ENCODE measurements at places on chromosomes 5 and 9.

DNA sequence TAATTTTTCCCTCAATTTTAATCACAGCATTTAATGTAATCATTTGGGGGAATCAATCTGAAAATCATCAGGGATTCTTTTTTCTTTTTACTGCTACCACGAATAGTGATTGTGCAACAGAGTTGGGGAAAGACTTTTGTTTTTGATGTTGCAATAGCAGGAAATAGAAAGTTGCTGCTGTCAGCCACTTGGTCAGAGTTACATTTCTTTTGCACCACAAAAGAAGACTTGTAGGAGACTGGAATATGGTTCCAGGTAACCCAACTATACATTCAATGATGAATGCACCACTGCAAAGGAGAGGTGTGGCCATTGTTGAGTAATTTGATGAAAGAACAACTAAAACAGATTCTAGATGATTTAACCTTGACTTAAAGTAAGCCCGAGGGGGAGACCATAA is 46.3 kb upstream of the PALM2AKAP2 start:
- no peak for DNase-seq

- DNase-seq: no peak
Measured at GRCh38 chr5:65329266-65329665, 152.5 kb downstream of the ADAMTS6 start.

- DNase-seq: no peak
Measured at GRCh38 chr5:115815693-115816225, 700 bp downstream of the CDO1 start.

DNA sequence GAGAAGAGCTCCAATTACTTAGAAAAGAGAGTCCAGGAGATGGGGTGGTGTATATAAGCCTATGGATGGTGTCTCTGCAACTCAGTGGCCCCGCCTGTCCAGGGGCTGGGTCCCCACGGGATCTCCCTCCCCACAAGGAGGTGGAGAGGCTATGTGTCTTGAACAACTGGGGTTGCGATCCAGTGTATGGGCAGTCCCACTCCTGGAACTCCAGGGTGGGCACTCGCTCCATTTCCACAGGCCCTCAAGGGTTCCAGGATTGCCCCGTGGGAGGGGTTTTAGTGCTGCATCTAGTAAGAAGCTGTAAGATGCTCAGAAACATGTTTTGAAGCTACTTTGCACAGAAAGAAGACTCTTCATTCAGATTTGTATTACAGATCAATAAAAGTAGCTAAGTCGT is 558 bp upstream of the SMAD5 start:
- peak; percentile 24 for DNase-seq

DNA sequence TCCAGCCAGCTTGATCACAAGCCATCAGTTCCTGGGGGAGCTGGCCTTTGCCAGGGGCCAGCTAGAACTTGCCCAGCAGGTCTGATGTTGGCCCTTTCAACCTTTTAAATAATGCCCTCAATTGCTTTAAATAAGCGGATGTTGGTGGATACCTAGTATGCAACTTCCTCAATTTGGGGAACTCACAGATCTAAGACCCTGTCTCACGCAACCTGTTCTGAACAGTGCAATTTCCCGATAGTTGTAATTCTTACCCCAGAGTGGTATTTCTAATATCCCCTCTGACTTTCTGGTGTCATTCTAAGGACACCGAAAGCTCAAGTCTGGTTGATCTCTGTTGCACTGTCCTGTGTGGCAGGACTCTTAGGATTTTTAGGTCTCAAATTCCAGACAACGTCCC is 23.1 kb downstream of the GALNT12 start:
- DNase-seq: no peak

DNA sequence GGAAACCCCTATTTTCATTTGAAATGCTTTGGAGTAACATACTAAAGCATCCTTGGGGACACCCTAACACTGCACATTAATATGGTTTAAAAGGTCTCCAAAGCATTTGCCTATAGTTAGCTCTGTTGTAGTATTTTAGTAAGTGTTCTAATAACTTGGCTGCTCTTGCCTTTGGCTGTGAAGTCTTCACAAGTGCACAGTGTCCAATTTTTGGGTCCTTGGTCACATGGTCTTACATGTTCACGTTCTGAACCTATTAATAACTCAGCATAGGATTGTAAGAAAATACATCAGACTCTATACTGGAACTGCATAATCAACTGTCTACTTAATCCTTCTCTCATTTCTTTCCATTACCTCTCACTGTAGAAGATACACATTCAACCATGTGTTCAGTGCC is 17.4 kb downstream of the ADAMTS19 start:
- no peak for DNase-seq

GRCh38 chr5:171258737-171259415 is 50.2 kb upstream of the TLX3 start:
- DNase-seq: no peak

GRCh38 chr9:113741886-113742854 is 133.9 kb upstream of the ZNF618 start:
- DNase-seq: no peak

DNA sequence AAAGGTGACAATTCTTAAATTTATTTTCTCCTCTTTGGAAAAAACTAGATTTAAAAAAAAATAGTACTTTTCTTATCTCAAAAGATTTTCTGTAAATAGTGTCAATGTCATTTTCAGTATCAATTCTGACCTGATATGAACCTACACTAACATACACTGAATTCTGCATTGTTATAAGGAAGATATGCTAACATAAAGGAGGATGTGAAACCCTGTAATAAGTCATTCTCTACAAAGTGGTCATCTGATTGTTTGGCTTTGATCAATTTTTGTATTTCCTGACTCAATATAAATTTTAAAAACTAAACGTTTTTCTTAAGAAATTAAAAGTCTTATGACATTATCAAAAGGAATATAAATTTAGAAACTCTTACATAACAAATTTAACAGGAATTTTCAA is 233.6 kb upstream of the EDIL3 start:
- no peak for DNase-seq

DNA sequence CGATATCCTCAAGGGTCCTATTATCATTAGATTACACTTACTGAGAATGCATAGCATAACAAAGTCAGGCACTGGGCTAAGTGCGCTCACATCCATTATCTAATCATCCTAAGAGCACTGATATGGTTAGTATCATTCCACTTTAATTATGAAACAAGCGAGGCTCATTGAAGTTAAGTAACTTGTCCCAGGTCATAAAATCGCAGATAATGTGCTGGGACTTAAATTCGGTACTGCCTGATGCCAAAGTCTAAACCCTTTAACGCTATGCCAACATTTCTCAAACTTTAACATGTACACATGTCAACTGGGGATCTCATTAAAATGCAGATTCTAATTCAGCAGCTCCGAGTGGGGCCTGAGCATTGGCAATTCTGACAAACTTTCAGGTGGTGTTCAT is 204.7 kb downstream of the PTTG1 start:
- no peak for DNase-seq

DNA sequence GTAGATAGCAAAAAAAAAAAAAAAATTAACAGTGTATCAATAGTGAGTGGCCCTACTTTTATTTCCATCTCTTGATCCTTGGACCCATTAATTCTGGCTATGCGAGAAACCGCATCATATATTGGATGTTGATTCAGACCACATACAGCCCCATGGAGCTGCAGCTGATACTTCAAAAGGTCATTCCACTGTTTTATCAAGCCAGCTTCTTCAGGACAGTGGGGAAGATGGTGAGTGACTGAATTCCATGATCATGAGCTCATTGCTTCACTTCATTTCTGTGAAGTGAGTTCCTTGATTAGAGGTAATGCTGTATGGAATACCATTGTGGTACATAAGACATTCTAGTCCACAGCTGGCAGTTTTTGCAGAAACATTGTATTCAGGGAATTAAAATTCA is 222.9 kb upstream of the MEF2C start:
- DNase-seq: no peak

DNA sequence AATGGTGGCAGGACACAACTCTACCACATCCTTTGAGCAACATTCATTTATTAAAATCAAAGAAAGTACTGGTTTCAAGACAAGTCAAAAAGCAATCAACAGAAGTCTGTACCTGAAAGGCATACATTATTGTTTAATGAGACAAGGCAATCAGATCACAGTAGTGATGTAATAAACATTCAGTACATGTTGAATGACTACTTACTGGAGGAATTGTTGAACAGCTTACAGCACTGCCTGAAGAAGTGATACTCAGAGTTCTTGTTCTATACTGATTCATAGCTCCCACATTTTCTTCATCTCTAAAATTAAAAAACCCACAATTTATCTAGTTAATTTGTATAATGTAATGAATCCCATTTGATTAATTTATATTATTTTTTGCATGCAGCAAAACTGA is 18.2 kb downstream of the RIOK2 start:
- no peak for DNase-seq

DNA sequence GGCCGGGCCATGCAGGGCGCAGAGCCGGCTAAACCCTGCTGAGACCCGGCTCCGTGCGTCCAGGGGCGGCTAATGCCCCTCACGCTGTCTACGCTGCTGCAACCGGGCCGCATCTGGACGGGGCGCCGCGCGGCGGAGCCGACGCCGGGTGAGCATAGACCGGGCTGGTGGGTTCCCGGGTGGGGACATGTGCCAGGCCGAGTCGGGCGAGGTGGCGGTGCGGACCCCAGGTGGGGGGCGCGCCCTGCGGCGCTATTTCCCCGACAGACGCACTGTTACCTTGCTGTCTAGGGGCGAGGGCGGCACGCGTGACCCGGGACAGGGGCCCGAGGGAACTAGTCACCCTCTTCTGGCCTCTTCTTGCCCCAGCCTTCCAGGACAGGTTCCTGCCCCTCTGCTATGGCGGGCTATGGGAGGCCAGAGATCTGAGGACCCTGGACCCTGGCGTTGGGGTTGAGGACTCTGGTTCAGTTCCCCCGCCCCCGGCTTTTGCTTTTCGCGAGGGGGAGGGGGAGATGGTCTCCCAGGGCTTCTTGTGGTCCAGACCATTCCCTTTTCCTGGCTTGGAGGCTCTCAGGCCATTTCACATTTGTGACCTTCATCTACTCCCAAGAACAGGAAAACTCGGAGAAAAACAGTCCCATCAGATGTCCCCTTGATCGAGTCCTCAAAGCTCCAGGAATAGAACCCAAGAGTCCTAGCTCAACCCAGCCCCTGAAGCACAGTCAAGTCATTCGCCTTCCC is 536 bp downstream of the SLC27A4 start:
- no peak for DNase-seq

GRCh38 chr5:157689942-157690689 is 18.8 kb downstream of the C5orf52 start:
- DNase-seq: peak; percentile 22

GRCh38 chr9:33131790-33132772 is 35.1 kb downstream of the B4GALT1 start:
- no peak for DNase-seq

Data from T-helper 2 cell (primary cell).